ENCODE measurements at places on chromosomes 13 and 19.

DNA sequence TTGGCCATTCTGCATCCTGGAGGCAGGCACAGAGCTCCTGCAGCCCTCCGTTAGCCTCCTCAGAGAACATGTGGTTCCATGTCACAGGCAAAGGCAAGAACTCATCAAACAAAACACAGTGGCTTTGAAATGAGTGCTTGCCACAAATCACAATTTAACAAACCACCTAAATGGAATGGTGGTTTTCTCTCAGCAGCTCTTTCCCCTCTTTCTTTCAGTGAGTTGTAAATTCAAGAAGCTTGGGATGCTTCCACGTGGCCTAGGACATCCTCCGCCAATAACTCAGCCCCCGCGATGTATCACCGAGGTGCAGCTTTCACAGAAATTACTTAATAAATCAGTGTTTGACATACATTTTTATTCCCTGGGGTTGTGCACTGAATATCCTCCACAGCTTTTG is 65.4 kb upstream of the RFC3 start:
- DNase-seq = no peak

DNA sequence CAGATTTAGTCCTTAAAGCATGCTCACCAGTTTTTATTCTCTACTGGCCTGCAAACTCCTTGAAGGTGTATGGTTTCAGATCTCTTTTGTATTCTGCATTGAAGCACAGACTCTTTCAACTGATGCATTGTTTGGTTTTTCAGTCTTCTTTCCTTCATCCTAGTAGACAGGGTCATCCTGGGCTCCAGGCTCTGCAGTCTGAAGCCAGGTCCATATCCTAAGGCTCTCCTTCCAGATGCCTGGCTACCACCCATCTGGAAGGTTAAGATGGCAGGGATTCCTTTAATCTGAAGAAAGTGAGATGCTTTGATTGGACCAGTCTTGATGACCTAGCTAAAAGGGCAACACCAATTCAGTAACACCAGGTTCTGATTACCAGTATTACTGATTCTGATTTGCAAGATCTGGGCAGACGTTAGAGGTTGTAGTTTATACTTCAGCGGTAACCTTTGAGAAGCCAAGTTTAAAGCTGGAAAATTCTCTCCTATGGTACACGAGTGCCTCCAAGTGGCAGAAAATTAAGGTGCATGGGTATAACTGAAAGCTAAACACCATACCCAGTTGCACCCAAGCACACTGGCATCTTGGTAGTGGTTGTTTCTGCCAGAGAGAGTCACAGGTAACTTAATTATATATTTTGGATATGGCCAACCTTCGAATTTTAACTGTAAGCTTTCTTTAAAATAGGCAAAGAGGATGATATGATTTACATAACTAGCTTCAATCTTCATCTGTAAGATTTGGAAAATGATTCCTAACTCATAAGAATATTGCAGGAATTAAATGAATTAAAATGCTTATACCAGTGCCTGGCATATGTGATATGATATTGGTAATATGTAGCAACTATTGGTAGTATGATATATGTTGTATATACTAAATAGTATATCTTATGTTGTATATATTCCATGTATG is 1651.9 kb upstream of the MIR17HG start:
- peak; percentile 69 for DNase-seq

GRCh38 chr13:81726037-81726726 is 1385.3 kb upstream of the SPRY2 start:
- no peak for DNase-seq

DNA sequence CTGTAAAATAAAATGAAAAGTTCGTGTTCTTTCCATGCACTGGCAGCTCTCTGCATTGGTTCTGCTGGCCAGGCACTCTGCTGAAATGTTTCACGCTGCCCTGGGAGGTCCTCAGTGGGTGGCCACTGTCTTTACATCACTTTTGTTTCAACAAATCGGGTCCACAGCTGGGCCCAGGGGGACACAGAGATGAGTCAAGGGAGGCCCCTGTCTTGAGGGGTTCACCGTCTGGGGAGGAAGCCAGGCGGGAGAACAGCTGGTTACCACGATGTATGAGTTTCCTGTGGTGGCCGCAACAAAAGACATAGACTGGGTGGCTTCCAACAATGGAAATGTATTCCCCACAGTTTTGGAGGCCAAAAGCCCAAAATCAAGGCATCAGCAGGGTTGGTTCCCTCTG is 5.1 kb upstream of the KLF2 start:
- DNase-seq = no peak

DNA sequence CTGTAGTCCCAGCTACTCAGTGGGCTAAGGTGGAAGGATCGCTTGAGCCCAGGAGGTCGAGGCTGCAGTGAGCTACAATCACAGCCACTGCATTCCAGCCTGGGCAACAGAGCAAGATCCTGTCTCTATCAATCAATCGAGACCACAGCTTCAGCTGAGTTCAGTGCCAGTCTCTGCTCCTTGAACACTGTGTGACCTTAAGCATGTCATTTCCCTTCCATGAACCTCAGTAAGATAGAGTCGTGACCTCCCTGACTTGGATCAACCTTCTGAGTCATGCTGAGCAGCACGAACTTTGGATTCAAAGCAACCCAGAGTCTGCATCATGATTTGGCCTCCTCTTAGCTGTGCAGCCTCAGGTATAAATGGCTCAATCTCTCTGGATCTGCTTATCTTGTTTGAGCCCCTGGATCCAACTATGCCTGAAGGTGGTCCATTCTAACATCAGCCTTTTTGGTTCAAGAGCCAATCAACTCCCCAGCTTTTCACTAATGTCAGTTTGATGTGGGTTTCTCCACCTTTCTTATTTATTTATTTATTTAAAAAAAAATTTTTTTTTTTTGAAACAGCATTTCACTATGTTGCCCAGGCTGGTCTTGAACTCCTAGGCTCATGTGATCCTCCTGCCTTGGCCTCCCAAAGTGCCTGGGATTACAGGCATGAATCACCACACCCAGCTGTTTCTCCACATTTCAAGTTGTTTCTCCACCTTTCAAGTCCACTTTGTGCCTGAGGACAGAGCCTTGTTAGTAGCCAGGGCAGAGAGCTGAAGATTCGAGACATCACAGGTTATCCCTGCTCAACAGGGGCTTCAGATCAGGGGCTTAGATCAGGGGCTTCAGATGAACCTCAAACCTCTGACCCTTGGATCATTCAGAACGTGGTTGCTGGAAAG is 26.4 kb downstream of the PTPRS start:
- no peak for DNase-seq

DNA sequence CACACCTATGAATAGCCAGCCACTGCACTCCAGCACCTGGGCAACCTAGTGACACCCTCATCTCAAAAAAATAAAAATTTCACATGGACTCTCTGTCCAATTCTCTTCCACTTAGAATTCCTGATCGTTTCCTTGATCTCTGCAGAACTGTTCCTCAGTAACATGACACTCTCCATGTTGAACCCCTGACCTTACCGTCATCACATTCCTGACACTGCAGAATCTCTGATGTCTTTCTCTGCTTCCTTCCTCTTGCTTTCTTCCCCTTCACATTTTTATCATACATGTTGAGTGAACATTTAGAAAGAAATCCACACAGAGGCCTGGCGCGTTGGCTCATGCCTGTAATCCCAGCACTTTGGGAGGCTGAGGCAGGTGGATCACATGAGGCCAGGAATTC is 15.0 kb downstream of the ZNF114 start:
- DNase-seq = no peak

DNA sequence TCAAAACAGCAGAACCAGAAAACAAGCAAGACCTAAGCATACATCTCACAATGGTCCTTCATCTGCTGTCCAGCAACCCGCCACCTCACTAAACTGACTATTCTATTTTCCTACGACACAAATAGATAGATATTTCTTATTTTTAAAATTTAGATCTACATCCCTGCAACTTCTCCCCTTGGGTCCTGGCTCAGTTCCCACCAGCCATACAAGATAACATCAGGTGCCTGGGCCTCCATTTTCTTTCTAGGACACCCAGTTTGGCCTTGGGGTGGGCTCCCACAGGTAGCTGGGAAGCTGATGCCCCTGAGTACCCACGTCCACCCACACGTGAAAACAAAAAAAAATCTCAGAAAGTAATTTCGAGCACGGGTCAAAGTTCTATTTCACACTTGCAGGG is 47.6 kb downstream of the TGDS start:
- DNase-seq = no peak

DNA sequence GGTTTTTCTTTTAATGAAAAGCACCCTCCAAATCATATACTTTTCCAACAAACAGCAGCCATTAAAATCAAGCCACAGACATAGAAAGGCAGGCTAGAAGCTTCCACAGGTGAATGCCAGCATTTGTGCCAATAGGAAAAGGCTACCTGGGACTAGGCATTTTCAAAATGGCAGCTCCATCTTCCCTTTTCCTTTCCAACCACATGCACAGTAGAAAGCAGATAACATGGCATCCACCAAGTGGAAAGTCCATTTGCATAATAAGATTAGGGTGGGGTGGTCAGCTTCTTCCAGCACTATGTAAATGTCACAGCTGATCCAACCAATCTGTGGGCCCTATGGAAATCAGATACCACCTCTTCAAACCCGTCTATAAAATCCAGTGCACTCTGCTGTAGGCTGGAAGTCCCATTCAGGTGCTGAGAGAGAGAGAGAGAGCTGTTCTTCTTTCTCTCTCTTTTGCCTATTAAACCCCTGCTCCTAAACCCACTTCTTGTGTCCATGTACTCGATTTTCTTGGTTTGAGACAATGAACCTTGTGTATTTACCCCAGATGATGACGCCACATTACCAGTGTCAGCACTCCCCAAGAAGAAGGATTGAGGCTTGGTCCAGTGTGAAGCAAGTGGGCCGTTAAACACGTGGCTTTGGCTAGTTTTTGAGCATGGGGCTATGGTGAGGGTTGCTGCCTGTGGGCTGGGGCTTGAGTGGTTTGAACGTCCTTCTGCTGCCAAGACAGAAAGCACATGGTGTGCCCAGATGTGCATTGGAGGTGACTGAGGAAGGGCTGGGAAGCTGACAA is 24.2 kb upstream of the IGFL1 start:
- DNase-seq = no peak

DNA sequence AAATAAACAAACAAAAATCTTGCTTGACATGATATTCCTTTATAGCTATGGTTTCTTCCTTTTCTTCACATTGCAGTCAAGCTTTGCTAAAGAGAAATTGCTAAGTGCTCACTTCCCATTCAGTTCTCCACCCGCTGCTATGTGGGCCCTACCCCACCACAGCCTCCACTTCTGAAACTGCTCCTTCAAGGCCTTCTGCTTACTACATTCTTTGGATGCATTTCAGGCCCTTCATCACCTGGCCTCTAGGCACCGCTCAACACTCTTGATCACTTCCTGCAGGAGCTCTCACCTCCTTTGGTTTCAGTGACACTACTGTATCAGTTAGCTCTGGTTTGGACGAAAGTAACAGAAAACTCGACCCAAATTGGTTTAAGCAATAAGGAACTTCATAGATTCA is 72.4 kb downstream of the KLF5 start:
- no peak for DNase-seq

- DNase-seq = no peak
Measured at GRCh38 chr13:112161521-112162301, 94.8 kb downstream of the SOX1 start.

GRCh38 chr13:106911020-106911419 is 343.1 kb upstream of the ARGLU1 start:
- no peak for DNase-seq

GRCh38 chr19:12796146-12797071 is 5.1 kb downstream of the JUNB start:
- peak; percentile 83 for DNase-seq

GRCh38 chr13:92377396-92377795 is 849.2 kb upstream of the GPC6 start:
- no peak for DNase-seq

- DNase-seq = no peak
Measured at GRCh38 chr19:40219721-40220276, 1.6 kb upstream of the TTC9B start.
